Activated T-cell treated with anti-CD3 and anti-CD28 coated beads, Interleukin-2, amount 50 U/mL, for 1 hour (primary cell): ENCODE measurements at places on chromosomes 1 and 21.
A peak's percentile ranks its signal among the peaks of the same experiment; 100 is the strongest.

- no peak for DNase-seq
Observed at GRCh38 chr1:208351838-208352237, 107.7 kb upstream of the PLXNA2 start.

- no peak for DNase-seq
Observed at GRCh38 chr1:197422993-197423392, 154.9 kb downstream of the CRB1 start.

DNA sequence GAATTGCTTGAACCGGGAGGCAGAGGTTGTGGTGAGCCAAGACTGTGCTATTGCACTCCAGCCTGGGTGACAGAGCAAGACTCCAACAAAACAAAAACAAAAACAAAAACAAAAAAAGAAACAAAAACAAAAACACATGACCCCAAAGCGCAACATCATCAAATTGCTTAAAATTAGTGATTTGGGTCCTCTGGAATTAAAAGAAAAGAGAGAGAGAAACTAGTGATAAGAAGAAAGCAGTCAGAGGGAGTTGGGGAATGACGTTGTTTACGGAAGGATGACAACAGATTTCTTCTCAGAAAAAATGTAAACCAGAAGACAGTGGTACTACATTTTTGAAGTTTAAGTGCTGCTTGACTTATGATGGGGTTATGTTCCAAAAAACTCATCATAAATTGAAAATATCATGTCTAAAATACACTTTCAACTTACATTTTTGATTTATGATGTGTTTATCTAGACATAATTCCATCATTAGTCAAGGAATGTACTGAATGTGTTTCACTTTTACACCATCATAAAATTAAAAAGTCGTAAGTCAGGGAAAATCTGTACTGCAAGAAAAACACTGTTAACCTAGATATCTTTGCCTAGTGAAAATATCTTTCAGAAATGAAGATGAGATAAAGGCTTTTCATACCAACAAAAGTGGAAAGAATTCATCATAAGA lies 88.0 kb downstream of the MT1HL1 start:
- DNase-seq, result no peak

DNA sequence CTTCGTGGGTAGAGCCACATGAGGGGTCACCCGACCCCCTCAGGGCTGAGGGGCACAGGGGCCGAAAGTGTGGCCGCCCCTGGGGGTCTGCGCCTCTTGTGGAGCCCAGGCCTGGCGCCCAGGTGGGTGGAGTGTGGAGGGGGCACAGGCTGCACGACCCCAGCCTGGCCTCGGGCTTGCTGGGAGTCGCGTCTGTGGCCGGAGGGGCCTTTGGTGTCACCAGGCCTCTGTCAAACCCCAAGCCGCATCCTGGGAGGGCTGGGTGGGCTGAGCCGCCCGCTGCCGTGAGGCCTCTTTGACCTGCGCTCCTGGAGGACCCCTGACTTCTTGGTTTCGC lies 60.7 kb downstream of the FAAP20 start:
- DNase-seq, result no peak

GRCh38 chr1:154463512-154463990 lies 38.5 kb upstream of the TDRD10 start:
- peak; percentile 70 for DNase-seq

GRCh38 chr1:24912376-24913273 lies 17.5 kb downstream of the RUNX3 start:
- DNase-seq, result peak; percentile 39

- no peak for DNase-seq
Observed at GRCh38 chr1:221040691-221041285, 161.5 kb downstream of the HLX start.

- no peak for DNase-seq
Observed at GRCh38 chr1:15153842-15154479, 414 bp downstream of the TMEM51 start.

GRCh38 chr1:246497331-246497915 lies 9.7 kb downstream of the SMYD3 start:
- DNase-seq, result no peak

- DNase-seq, result no peak
Observed at GRCh38 chr1:62420214-62420613, 16.6 kb upstream of the USP1 start.

DNA sequence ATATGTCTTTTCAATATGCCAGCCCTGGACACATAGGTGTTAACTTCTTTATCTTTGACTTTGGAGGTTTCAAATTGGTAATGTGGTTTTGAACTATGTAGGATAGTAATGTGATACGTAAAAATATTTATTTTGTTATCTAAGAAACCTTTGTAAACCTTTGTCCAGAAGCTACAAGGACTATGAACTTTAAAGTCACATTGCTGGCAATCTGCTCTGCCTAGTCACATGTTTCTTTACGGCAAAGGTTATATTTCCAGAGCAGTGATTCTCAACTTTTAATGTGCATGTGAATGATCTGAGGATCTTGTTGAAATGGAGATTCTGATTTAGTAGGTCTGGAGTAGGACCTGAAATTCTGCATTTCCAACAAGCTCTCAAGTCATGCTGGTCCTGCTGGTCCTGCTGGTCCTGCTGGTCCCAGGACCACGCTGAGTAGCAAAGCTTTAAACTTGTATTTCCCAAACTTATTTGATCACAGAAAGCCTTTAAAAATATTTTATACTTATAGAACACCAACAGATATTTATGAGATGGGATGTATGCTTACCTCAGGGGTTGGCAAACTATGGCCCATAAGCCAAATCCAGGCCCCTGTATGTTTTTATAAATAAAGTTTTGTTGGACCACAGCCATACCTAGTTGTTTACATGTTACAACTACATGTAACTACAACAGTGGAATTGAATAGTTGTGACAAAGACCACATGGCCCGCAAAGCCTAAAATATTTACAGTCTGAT lies 57.9 kb upstream of the QSOX1 start:
- no peak for DNase-seq

DNA sequence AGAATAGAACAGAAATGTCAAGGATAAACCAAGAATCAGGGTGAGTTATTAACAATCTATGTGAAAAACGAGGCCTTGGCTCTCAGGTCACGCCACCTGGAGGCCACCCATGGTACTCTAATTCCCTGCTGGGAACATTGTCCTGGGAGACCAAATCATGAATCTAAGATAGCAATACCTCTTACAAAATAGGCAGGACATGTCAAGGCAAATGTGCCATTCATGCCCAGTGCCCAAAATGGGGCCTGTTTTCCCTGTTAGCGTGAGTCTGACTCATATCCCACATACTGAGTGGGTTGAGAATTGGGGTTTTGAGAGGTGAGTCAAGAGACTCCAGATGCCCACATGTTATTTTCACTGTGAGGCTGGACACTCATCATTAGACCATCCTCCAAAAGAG lies 380.8 kb downstream of the HHIPL2 start:
- DNase-seq, result no peak

- no peak for DNase-seq
Observed at GRCh38 chr1:207883660-207884250, 27.2 kb downstream of the CD34 start.

DNA sequence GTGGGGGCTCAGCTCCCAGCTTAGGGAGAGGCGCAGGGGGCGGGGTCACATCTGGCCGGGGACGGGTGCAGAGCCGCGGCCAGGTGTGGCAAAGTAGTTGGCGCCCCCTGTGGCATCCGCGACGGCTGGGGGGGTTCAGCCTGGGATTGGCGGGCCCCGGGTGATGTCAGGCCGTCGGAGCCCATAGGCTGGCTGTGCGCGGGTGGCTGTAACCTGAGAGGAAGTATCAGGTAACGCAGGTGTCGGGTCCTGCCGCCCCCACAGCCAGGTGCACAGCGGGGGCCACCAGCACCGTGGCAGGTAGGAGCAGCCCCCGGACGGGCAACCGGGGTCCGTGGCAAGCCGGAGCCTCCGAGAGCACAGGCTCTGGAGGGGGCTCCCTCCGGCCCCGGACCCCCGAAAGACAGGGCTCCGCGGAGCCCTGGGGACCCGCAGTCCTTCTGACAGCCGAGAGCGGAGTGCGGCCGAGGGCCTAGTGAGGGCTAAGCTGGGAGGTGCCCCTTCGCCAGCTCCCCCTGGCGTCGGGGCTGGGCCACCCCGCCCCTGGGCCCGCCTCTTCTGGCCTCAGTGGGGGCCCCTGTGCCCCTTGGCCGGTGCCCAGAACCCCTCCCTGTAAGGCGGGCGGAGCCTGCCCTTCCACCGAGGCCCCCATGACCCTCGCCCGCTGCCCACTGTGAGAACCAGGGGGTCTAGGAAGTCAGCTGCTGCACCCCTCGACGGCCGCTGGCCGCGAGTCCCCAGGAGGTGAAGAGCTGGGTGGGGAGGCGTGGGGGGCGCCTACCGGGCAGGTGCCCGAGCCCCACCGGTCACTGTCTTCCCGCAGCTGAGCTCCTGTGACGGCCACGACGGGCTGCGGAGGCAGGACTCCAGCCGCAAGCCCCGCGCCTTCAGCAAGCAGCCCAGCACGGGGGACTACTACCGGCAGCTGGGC lies 17.9 kb downstream of the TNFRSF25 start:
- peak; percentile 71 for DNase-seq

GRCh38 chr1:180632326-180633056 lies 669 bp downstream of the XPR1 start:
- no peak for DNase-seq

- no peak for DNase-seq
Observed at GRCh38 chr1:36108314-36108713, 16.7 kb downstream of the COL8A2 start.

GRCh38 chr1:109791495-109792043 lies 27.8 kb upstream of the EPS8L3 start:
- DNase-seq, result no peak

DNA sequence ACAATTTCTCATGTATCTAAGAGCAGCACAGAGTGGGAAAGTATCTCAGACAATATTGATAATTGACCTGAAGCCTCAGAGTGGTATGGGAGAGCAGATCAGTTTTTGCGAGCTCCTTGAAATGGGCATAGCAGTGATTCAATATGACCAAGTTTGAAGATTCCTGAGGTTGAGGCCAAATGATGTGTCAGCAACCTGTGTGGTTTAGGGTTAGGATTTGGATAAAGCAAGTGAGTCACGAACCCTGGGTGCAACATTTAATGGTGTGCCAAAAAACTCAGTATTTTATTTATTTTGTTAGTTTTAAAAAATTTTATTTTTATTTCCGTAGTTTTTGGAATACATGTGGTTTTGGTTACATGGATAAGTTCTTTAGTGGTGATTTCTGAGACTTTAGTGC lies 92.5 kb upstream of the C21orf91 start:
- no peak for DNase-seq

DNA sequence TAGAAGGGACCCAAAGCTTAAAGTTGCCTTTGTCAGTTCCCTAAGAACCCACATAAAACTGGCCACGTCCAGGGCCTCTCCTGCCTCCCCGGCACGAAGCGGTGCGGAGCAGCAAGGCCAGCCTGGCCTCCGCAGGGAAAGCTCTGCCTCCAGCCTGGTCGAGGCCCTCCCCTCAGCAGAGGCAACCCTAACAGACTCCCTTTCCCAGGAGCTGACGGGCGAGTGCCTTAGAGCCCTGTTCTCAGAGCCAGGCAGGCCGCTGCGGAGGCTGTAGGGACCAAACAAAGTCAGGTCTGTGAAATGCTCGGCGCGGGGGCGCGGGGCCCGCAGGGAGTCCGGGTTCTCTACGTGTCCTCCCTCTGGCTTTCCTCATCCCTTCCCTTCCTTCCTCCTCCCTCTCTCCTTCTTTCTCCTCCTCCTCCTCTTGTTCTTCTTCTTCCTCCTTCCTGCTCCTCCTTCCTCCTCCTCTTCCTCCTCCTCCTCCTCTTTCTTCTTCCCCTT lies 40.7 kb downstream of the RIPK4 start:
- no peak for DNase-seq

DNA sequence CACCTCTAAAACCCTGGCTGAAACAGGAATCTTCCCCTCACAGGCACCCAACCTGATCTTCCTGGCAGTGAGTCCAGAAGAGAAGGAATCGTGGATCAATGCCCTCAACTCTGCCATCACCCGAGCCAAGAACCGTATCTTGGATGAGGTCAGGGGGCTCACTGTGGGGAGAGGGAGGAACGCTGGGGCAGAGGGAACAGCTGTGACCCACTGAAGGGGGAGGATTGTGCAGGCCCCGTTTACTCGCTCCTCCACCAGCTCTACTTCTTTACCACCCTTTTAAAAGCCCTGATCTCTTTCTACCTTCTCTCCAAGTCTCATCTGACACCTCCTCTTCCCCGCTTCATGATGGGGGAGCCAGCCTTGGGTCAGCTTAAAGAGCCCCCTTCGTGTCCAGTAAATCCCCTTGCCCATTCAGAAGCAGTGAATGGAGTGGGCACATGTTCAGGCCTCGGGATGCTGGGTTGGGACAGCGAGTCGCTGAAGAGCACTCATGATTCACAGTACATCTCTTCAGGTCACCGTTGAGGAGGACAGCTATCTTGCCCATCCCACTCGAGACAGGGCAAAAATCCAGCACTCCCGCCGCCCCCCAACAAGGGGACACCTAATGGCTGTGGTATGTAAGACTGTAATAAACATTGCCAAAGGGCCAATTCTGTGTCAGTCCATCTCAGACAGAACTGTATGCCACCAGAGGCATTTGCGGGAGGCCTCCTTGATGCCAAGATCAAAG lies 7.3 kb downstream of the PLEKHO1 start:
- no peak for DNase-seq

GRCh38 chr1:232868793-232869491 lies 63.7 kb downstream of the MAP10 start:
- DNase-seq, result no peak

DNA sequence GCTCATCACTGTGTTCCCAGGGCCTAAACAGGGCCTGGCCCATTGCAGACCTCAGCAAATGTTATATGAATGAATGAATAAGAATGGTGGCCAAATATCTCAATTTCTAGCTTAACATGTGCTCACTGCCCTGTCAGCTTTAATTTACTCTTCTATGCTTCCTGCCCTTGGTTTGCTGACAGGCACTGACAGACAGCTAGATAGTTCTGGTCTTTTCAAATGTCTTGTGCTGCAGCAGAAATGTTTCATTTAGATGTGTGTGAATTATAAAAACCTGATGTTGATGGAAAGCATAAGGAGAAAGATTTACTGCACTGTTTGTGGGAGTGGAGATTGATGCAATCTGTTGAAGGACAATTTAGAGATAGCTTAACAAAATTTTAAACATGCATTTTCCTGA lies 48.9 kb downstream of the LPAR3 start:
- no peak for DNase-seq

- no peak for DNase-seq
Observed at GRCh38 chr1:66315671-66316070, 218.3 kb upstream of the SGIP1 start.
